KG1 (cell line): ENCODE measurements at places on chromosomes 12 and 14.

- DNase-seq = no peak
Observed at GRCh38 chr12:126347421-126347820, 1282.2 kb downstream of the AACS start.

- DNase-seq = no peak
Observed at GRCh38 chr12:115657081-115658013, 620.1 kb downstream of the MED13L start.

GRCh38 chr12:101186291-101186690 is 23.7 kb downstream of the SLC5A8 start:
- no peak for DNase-seq

DNA sequence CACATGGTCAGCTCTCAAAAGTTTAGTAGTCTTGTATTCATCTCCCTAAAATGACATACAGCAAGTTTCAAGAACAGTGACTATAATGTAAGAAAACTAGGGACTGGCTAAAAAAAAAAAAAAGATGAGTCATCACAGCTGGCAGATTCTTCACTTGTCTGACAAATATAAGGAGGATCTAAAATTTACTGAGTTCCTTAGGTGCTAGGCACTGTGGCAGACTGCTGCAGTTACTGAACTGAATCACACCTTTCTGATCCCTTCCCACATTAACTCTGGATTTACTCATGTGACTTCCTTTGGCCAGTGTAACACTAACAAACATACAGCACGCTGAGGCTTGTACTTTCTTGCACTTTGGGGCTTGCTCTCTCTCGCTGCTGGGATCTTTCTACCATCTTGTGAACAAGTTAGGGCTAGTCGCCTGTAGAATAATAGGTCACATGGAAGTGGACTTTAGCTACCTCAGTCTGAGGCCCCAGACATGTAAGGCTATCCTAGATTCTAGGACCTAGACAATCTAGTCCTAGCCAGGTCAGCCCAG is 32.1 kb downstream of the BAZ1A start:
- DNase-seq = no peak

DNA sequence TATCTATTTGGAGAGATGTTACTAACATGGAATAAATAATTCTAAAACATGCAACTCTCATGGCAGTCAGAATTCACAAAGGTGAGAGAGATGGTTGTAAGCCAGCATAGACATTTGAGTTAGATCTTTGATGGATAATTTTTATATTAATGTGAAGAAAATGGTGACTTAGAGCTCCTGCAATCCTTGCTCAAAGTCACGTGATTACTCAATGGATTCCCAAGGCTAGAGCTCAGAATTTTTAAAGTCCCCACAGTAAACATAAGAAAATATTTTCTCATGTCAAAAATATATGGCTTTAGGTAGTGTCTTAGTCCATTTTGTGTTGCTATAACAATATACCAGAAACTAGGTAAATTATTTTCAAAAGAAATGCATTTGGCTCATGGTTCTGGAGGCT is 281.5 kb upstream of the PRKD1 start:
- DNase-seq = no peak

DNA sequence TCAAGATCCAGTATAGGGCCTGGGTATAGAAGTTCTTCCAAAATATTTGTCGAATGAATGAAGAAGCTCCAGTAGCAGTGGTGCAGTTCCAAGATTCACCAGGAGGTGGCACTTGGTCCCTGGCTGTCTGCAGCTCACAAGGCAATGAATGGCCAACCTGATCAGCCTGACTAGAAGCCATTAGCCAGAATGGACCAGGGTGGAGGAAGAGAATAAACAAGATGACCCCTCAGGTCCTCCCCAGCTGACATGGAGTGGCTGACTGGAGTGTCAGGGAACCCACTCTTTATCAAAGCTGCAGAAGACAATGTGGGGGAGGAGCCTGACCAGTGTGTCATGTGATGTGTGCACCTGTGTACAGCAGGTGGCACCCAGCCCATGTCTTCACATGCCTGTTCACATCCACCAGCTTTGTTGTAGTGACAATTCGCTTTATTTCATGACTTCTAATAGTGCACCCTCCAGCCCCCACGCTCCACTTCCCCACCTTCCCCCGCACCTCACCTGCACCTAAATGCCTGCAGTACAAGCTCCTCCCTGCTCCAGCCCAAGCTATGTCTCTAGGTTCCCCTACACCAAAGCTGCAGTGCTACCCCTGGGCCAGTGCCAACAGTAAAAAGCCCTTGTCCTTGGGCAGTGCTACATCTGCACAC is 3.0 kb downstream of the LTBP2 start:
- peak; percentile 76 for DNase-seq

- DNase-seq = peak; percentile 67
Observed at GRCh38 chr14:89915114-89915878, 39.2 kb downstream of the EFCAB11 start.

- no peak for DNase-seq
Observed at GRCh38 chr14:64628940-64629408, 75.2 kb upstream of the PLEKHG3 start.

GRCh38 chr14:100692256-100692655 is 34.4 kb upstream of the DLK1 start:
- no peak for DNase-seq

DNA sequence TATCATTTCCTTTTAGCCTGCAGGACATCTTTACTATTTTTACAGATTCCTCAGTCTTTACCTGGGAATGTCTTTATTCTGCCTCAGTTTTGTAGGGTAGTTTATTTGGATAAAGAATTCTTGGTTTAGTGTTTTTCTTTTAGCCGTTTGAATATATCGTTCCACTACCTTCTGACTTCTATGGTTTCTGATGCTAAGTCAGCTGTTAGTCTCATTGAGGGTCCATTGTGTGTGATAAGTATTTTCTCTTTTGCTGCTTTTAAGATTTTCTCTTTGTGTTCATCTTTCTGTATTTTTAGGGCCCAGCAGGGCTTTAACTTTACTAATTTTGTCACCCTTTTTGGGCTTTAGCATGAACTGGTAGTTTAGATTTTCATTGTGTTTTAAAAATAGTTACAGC is 113.5 kb downstream of the MNAT1 start:
- DNase-seq = no peak

- DNase-seq = no peak
Observed at GRCh38 chr14:80278293-80279023, 67.2 kb upstream of the DIO2 start.

- no peak for DNase-seq
Observed at GRCh38 chr14:79641371-79641770, 569.9 kb downstream of the DIO2 start.

GRCh38 chr14:47153746-47154145 is 502.2 kb upstream of the RPL10L start:
- no peak for DNase-seq

GRCh38 chr12:84822525-84822924 is 90.1 kb downstream of the SLC6A15 start:
- DNase-seq = no peak

GRCh38 chr14:23929822-23930294 is 23.7 kb upstream of the DHRS4 start:
- DNase-seq = peak; percentile 61

GRCh38 chr14:77305696-77306095 is 15.0 kb downstream of the POMT2 start:
- no peak for DNase-seq

DNA sequence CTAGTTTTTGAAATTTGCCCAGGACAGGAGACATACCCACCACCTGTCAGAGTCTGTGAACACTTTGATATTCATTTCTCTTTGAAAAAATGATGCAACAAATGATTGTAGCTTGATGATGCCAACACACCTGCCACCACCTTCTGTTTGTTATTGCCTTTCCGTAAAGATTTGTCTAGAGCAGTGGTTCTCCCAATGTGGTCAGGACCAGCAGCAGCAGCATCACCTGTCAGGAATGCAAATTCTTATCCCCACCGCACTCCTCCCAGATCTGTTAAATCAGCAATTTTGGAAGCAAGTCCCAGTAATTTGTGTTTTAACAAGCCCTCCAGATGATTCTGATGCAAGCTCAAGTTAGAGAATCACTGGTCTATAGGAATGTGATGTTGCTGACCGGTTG is 9.9 kb downstream of the CCDC175 start:
- no peak for DNase-seq

- DNase-seq = no peak
Observed at GRCh38 chr14:42918615-42919014, 1311.9 kb downstream of the LRFN5 start.

DNA sequence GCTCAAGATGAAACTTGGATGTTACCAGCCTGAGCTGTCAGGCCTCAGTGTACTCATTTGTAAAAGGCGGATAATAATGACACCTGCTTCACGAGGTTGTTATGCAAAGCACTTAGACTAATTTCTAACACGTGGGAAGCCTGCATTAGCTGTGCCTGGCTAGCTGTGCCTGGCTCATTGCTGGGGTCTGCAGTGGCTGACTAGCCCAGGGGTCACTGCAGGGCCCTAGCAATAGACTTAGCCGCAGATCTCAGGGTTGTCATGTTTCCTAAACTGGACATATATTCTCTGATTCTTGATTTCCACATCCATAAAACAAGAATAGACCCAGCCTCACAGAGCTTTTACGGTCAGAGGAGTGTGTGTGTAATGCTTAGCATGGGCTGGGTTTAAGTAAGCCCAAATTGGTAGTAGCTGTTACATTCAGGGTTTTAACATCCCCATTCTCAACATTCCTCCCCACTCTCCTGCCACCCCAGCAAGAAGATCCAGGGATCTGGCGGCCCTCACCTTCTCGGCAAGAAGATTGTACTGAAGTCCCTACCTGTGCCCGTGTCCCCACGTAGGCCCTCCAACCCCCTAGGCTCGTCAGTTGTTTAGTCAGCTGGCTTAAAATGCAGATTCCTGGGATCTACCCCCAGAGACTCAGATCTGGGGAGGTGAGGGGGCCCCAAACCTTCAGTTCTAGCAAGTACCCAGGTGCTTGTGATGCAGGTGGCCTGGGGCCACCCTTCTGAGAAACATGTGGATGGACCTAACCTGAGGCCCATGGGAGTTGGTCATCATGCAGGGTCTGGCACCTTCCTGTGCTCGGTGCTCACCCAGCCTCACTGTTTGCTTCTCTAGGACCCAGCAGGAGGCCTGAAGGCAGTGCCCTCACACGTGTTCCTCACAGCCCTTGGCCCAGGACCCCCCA is 8.6 kb downstream of the NR4A1 start:
- DNase-seq = no peak

DNA sequence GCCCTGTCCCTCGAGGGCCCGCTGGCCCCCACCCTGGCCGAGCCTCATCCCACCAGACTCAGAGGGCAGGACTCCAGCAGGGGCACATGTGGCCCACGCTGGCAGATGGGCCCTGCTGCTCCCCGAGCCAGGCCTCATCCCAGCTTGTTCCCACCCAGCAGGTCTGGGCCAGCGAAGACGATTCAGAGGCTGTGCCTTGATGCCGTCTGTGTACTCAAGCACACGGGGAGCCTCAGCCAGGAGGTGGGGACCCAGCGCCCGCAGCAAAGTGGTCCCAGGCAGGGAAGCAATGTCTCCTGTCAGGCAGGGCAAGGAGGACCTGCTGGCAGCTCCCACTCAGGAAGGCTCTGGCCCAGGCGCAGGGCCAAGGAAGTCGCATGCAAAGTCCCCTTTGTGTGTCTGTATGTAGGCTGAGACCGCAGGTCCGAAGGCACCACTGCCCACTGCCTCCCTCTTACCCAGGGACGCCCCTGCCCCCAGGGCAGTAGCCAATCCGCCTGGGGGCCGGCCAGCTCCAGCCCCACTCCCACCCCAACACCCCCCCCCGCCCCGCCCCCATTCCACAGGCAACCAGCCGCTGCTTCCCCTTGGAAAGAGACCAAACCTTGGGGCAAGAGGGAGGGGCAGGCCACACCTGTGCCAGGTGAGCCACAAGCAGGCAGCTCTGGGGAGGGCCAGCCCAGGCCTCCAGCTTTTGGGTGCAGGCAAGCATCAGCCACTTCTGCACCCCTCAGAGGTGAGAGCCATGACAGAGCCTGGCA is 9.4 kb downstream of the DEGS2 start:
- DNase-seq = no peak

DNA sequence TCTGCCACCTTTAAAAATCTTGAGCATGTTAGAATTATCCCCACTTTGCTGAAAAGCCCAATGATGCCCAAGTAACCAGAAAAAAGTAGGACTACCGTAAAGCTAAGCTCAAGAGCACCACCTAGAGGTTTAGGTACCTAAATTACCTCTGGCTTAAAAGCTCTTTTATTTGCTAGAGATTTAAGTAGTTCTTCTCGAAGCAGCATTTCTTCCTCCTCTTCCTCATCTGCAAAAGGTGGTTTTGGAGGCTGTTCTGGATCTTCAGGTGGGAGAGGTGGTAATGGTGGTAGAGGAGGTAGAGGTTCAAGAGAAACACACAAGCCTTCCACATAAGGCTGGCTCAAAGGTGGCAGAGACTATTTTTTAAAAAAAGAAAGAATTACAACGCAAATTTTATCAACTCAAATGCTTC is 26.9 kb downstream of the ZFC3H1 start:
- peak; percentile 36 for DNase-seq

- DNase-seq = no peak
Observed at GRCh38 chr14:80933282-80933681, 8.3 kb downstream of the CEP128 start.

DNA sequence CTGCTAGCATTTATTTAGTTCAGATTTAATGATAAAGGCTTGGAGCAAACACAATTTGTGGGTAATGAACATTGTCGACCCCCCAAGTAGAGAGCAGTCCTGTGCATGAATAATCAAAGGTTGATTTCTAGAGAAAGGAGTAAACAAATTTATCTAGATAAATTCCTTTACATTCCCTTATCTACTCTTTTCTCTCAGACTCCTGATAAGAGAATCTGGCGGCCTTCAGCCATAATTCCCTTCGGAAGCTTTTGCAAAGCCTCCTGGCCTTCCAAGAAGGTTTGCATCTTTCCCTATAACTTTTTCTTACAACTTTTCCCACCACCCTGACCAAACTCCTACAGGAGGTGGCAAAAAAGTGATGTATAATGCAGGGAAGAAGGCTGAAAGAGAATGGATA is 42.1 kb downstream of the TMTC3 start:
- DNase-seq = no peak

DNA sequence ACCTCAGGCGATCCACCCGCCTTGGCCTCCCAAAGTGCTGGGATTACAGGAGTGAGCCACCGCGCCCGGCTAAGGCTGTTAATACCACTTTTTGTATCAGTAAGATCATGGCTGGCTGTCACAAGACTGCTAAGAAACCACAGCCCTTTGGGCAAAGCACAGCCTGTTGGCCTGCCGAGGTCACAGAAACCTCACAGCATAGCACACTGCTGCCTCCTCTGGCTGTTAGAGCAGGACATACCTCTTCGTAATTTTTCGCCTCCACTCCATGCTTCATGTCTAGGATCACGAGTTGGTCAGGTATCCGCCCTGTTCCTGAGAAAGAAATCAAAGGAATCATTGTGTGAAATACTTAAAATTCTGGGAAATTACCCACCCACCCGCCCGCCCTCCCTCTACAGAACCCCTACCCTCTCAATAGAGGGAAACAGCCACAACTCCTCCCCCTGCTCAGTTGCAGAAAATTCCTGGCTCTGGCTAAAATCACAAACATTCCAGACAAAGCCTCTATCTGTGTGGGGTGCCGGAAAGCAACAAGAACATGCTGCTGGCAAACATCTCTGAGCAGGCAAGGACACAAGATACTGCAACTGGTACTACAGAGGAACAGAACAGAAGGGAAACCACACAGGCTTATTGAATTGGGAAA is 20.7 kb upstream of the NEK9 start:
- DNase-seq = no peak
